ENCODE measurements at places on chromosomes 1 and 21. TPM values are rescaled to one million over a fixed set of nuclear protein-coding genes. Genes with fewer than 3 reads are reported as not detected.

DNA sequence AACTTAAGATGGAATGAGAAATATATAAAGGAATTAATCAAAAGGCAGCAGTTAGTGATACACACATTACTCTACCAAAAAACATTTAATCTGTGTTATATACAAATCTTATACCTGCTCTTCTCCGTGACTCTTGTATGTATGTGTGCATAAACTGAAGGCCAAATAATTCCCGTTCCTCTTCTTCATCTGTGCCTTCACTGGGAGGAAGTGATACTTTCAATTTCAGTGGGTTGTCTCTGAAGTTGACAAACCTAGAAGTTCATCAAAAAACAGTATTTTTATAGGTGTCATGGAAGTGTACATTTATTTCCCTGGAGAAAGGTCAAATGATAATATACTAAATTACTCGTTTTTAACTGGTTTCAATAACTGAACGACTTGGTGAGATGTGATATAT is 19.3 kb downstream of the TRMT13 start:
- no peak for DNase-seq

- DNase-seq, result no peak
Observed at GRCh38 chr1:99482286-99482685, 163.6 kb upstream of the PALMD start.

- no peak for DNase-seq
Observed at GRCh38 chr1:29478151-29478791, 241.9 kb downstream of the PTPRU start.

DNA sequence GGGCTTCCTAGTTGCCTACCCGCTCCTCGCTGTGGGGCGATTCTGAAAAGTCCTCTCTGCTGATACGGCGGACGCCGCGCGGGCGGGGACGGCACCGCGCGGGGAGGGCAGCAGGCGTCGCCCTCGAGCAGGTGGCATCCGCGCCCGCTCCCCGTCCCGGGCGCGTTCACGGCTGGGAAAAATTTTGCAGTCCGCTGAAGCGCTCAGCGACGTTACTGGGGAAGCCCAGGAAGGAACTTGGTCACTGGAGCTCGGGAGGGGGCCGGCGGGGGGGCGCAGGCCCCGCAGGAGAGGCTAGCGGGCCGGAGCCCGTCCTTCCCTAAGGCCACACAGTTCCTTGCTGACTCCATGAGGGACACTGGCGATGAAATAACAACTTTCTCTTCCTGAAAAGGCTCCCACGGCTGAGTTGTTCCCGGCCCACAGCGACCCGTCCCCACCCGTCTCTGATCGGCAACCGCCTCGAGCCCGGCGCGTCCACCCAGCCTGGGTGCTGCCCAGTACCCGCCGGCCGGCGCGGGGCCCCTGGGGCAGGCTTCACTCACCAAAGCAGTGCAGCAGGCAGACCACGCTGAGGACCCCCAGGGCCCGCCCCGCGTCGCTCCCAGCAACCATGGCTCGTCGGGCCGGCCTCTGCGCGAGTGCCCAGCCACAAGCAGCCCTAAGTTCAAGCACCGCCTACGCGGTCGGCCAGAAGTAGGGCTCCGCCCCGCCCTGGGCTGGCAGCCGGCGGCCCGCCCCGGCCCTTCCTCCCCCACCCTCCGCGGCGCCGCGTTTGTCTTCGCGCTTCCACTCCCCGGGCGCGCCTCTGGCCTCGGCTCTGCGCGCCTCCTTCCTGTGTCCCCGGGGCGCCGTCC is at the start of gene CD58:
CD58 (minus strand) TSS at position 669 of the 857 bp plus-strand sequence; CDS start at position 615, 54 bp downstream.
- peak; percentile 94 for DNase-seq

Gene PDZK1
- 0.12 TPM for total RNA-seq

DNA sequence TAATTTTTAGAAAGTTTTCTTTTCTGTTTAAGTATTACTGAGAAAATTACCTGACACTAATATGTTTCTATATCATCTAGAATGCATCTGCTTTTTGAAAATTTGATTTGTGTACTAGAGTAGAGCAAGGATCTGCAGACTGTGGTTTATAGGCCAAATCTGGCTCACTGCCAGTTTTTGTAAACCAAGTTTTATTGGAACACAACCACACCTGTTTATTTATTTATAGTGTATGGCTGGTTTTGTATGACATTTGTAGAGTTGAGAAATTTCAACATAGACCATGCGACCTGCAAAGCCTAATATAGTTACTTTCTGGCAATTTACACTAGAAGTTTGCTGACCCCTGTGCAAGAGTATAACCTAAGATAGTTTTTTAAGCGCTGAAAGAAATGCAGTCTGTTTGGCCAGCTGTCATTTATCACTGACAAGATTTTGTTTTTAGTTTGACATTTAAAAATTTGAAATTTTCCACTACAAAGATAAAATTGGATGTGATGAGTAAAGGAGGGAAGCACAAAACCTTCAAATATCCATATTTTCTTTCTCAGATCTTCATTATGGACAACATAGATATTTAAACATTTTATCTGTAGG is 36.1 kb upstream of the CACYBP start:
- no peak for DNase-seq

Gene DNALI1
- total RNA-seq, result 6.2 TPM

Gene LCE2A
- not detected for total RNA-seq

Gene RNASEL
- total RNA-seq, result 4.9 TPM

Gene OR2M2
- not detected for total RNA-seq

DNA sequence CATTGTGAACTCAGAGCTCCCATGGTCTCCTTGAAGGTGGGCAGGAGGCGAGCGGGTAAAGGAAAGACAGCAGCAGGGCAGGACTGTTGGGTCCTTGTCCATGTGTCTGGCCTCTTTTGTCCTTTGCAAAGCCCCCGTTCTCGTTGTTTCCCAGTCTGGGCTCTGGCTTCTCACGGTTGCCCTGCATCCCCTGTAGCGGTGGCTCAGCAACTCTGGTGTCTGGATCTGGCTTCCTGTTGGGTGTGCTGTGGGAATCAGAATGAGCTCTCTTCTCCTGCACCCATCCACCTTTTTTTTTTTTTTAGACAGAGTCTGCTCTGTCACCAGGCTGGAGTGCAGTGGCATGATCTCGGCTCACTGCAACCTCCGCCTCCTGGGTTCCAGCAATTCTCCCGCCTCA is 11.1 kb downstream of the H6PD start:
- no peak for DNase-seq

GRCh38 chr1:55827350-55827749 is 612.2 kb upstream of the USP24 start:
- DNase-seq, result peak; percentile 42

DNA sequence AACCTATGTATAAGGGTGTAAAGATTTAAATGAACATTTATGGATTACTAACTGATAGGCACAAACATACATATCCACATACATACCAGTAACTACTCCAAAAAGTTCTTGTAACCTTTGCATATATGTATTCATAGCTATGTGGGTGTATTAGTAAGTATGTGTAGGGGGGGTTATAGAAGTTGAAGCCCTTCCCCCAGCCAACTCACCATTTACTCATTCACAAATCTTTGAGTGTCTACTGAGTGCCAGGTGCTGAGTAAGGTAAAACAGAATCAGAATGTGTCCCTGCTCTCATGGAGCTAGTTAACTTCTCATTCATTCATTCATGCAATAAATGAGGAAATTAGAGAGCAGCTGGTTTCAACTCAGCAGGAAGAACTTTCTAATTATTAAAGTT is 1.3 kb downstream of the C1orf146 start:
- no peak for DNase-seq

- DNase-seq, result no peak
Observed at GRCh38 chr21:45104560-45104959, 30.2 kb downstream of the ADARB1 start.

Gene SLC6A17
- total RNA-seq, result not detected

Gene HFM1
- 1.6 TPM for total RNA-seq

DNA sequence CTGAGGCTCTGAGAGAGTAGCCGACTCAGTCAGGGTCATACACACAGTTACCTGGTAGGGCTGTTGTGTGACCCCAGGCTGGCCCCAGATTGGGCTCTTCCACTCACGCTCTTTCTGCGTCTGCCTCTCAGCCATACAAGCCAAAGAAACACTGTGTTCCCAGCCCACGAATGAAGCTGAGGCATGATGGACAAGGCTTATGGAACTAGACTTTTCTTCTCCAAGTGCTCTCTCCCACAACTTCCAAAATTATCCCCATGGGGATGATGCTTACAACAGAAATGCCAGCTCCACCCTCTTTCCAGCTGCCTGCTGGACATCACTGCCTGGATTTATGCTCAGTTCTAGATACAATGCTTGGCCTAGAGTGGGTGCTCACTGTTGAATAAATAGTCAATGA is 102.8 kb upstream of the JUN start:
- no peak for DNase-seq

- DNase-seq, result no peak
Observed at GRCh38 chr21:36613554-36613953, 85.4 kb upstream of the SIM2 start.

GRCh38 chr1:53979712-53980450 is 33.7 kb downstream of the LRRC42 start:
- no peak for DNase-seq

GRCh38 chr1:154978360-154978759 is 3.9 kb downstream of the CKS1B start:
- no peak for DNase-seq

Gene CELA2A
- total RNA-seq, result not detected

Gene MTHFR
- 64.3 TPM for total RNA-seq

DNA sequence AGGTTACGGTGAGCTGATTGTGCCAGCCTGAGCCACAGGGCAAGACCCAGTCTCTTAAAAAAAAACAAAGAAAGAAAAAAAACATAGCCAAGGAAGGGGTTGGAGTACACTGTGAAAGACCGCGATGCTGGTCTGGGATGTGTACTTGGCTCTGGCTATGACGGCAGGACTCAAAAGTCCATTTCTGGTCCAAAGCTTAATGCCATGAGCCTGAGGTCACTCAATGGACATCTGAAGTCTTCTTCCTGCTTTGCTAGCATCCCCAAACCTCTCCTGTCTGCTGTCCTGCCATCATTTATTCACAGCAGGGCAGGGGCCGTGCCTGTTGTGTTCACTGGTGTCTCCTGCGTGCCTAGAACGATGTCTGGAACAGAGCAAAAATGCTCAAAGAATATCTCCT is 1.5 kb upstream of the ARHGEF10L start:
- no peak for DNase-seq

Gene TMEM50B
- 39.7 TPM for total RNA-seq

GRCh38 chr1:117971777-117972176 is 42.2 kb downstream of the WDR3 start:
- no peak for DNase-seq

Gene MFSD2A
- 3.8 TPM for total RNA-seq

DNA sequence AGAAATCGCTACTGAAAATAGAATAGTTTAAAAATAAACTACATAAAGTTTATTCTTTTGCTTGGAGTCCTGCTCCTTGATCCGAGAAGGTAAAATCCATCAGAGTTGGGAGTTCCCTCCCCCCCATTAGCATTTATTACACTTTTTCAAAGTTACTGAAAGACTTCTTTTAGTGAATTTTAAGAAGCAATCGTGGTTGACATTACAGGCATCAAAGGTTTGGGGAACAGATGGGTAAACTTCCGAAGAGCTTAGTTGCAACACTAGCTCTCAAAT is 31.0 kb upstream of the NFIA start:
- no peak for DNase-seq

GRCh38 chr1:22197644-22198043 is 54.7 kb upstream of the WNT4 start:
- DNase-seq, result no peak

GRCh38 chr21:32299695-32300094 is 1.0 kb downstream of the MRAP start:
- no peak for DNase-seq

DNA sequence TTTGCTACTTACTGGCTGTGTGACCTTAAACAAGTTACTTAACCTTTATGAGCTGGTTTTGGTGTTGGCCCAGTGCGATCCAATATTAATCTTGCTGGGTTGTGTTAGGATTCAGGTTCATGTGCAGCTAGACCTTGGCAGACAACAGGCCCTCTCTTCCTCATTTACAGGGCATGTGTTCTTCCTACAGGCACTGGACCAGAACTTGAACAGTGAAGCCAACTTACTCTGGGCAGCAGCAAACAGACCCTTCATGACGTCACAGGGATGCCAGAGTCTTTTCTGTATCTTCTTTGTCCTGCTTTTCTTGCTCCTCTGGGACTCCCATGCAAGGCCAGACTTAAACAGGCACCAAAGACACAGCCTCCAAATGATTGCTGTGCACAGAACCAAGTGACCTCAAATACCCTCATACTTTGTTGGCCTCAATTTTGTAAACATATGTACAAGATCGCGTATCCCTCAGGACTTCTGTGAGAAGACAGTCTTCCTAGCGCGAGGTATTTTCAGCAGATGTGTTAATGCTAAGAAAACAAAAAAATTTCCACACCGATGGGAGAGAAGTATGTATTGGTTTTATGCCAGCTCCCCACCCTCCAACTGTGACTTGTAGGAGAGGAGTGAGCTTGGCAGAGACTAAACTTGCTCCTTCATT is 73.7 kb downstream of the URB2 start:
- no peak for DNase-seq

Gene GPR157
- 40.6 TPM for total RNA-seq

GRCh38 chr1:165914136-165914798 is 86.9 kb downstream of the UCK2 start:
- peak; percentile 38 for DNase-seq

Gene ADGRB2
- total RNA-seq, result 14.0 TPM
